ENCODE measurements at places on chromosomes 6 and 20. TPM values are rescaled to one million over a fixed set of nuclear protein-coding genes. Genes with fewer than 3 reads are reported as not detected.

GRCh38 chr6:166703149-166703710, 76.2 kb upstream of the RPS6KA2 start:
- no peak for DNase-seq

GRCh38 chr6:80872199-80872950, 765.9 kb downstream of the BCKDHB start:
- DNase-seq: no peak

- DNase-seq: no peak
These were observed 237.7 kb downstream of the ARHGAP18 start for GRCh38 chr6:129472239-129472638.

DNA sequence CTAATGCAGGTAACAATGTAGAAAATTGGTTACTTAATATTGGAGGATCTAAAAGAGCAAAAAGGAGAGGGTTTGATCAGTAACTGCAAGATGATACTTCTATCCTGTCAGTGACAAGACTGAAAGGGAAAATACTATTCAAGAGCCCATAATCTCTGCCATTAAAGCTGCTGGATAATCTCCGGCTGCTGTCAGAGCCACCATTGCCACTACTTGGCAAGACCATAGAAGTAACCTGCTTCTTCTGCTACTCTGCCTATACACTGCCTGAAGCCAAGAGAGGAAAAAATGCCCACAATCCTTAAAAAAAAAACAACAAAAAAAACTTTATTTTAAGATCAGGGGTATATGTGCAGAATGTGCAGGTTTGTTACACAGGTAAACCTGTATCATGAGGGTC, 386.5 kb upstream of the ID4 start:
- DNase-seq: no peak

GRCh38 chr6:78896227-78896626, 28.9 kb downstream of the IRAK1BP1 start:
- no peak for DNase-seq

Gene BPIFA3
- not detected for total RNA-seq

- DNase-seq: no peak
These were observed 57.8 kb downstream of the FOXA2 start for GRCh38 chr20:22526512-22527012.

Gene FAM83D
- total RNA-seq: 2.2 TPM

Gene NNAT
- total RNA-seq: not detected

DNA sequence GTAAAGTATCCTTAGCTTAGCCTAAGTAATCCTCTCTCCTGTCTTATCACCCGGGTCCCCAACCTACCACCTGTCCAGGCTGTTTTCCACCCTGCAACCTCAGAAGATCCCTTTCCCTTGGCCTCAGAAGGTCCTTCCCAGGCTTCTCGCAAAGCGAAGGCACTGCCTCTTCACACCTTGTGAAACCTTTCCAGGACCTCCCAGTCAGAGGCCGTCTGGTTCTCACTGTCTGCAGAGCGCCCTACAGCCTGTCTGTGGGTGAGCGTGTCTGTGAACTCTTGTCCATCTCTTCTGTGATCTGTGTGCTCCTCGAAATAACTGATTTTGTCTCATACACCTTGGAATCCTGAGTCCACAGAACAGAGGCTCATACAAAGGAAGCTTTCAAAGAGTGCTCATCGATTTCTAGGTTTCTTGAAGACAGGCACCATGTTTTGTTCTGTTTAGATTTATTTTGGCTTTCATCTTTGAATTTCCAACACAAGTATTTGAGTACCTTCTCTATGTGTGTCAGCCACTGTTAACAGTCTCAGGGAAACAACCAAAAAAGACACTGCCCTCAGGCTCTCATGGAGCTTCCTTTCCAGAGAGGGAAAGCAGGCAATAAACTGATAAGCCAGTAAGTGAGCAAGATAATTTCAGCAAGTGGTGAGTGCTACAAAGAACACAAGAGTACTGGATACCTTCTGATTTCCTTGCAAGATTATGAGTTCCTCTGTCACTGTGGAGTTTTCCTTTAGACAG, 6.3 kb downstream of the PDE10A start:
- DNase-seq: no peak

Gene C20orf96
- 2.2 TPM for total RNA-seq

DNA sequence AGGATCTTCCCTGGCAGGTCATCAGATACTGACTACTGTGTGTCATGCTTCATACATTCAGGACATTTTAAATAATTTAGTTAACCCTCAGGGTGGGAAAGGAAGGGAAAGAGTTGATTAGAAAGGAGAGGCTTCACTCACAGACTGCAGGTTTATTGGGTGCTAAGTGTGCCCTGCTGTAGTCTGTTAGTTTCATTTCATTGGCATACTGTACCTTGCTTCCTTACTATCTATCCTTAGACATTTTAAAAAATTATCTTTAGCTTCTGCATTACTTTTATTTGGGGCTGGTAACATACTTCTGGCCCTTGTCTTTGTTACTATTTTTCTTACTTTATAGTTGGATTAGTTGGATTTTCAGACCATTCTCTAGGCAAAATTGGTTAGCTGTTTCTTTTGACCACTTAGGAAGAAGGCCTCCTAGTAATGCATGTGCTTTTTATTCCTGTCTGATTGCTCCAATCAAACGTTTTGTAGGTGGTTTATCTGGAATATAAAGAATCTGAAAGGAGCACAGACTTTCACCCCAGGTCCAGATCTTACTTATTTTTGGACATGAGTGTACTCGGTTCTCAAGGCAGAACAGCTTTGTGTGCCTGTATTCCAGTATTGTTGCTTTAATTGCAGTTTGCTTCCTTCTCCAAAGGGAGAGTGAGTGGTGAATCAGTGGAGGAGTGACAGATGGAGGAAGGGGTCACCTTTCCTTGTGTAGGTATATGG, 82.7 kb upstream of the PRDM1 start:
- no peak for DNase-seq

Gene PSORS1C1
- 2.2 TPM for total RNA-seq

DNA sequence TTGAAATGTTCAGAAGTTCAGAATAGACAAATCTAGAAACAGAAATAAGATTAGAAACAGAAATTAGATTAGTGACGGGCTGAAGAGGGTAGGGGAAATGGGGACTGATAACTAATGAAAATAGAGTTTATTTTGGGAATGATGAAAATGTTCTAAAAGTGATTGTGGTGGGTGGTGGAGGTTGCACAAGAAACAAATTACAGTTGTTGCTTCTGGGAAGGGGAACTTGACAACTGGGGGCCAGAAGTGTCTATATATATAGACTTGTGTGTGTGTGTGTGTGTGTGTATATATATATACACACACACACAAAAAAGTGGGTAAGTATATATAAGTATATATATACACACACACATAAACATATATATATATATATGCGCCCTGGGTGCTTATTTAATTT, 86.5 kb upstream of the RREB1 start:
- no peak for DNase-seq

- peak; percentile 77 for DNase-seq
These were observed 181.9 kb downstream of the NFATC2 start for GRCh38 chr20:51360451-51361201.

Gene EYA4
- total RNA-seq: 35.5 TPM

- DNase-seq: no peak
These were observed 433.2 kb upstream of the BTBD3 start for GRCh38 chr20:11484479-11484878.

DNA sequence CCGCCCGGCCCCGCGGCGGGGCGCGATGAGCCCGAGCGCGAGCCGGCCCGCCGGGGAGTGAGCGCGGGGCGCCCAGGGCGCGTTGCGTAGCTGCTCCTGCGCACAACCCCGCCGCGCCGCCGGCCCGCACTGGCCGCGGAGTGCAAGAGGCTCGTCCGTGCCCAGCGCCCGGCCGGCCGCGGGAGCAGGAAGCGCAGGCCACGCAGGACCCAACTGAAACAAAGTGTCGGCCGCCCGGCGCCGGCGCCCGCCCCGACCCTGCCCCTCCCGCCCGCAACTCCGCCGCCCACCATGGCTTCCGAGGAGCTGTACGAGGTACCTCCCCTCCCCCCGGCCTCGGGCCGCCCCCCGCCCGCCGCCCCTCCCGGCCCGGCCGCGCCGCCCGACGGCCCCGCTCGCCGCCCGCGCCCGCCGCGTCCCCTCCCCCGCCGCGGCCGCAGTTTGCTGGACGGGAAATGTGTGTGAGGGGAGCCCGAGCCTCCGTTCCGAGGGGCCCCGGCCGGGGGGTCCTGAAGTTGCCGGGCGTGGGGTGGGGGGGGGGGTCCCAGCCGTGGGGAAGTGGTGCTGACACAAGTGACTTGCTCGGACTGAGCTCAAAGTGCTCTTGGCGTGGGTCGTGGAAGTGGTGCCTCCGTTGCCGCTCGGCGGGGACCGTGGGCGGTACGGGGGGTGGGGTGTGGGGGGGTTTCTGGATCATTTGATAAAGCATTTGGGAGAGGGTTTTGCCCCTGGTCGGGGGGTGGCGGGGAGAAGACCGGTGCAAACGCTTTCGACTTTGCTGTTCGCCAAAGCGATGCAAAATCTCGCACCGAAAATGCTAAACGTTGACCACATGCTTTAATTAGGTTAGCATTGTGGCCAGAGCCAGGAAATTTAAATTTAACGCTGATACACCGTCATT, 539 bp downstream of the CDYL start:
- peak; percentile 88 for DNase-seq

- DNase-seq: peak; percentile 86
These were observed 1.5 kb upstream of the CITED2 start for GRCh38 chr6:139376017-139376330.

DNA sequence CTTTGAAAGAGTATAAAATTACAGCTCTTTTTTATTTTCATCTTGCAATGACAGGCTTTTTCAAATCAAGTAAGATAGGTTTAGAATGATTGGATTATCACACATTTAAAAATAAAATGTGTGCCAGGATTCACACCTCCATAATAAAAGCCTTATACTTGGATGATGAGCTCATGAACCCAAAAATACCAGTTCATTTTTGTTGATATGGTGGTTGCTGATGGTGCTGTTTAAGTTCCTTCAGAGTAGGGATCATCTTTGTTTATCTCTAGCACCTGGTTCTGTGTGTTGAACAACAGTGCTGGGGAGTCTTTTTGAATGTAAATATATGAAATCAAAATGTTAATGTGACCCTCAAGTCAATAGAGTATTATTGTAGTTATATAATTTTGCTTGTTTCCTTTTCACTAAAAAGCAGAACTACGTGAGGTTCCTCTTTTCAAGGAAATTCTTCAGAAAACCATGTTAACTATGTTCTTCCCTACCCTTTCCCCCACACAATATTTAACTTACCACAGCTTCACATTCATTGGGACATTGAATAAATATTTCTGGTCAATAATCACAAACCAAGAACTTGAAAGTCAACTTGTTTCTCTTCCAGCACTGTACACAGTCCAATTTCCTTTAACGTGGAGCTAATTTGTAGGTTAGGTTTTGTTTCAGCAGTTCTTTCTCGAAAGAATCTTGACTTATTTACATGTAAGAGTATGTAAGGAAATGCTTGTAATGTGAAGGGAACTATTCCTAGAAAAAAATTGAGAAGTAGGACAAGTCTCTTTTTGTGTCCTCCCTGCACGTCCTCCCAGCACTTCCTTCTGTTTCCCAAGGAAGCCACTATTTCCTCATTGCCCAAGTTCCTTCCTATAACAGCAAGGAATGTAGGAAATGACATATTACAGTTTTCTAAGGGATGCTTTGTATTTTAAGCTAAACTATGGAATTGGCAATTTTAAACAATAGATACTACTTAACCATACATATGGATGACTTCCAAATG, 945.9 kb upstream of the CITED2 start:
- DNase-seq: no peak

DNA sequence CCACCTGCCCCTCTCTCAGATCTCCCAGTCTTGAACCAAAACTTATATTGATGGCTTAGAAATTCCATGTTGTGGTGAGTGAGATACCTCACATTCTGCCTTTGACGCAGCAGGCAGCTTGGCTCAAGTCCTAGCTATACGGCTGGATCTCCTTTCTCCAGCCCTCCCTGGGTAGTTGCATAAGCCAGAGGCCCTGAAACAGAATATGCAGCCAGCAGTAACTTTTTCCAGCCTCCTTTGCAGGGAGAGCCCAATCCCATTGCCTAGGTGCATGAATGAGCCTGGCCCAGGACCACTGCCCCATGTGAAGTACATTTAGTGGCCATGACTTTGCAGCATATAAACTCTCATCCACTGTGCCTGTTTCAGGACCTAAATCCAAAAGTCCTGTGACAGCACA, 202.2 kb upstream of the CDYL start:
- DNase-seq: no peak

- DNase-seq: no peak
These were observed 18.7 kb downstream of the PABPC1L start for GRCh38 chr20:44928595-44928994.

GRCh38 chr6:124928851-124929250, 33.4 kb upstream of the RNF217 start:
- DNase-seq: no peak

GRCh38 chr6:148404456-148405054, 61.9 kb downstream of the SASH1 start:
- DNase-seq: no peak

GRCh38 chr6:1379788-1380147, 9.6 kb upstream of the FOXF2 start:
- DNase-seq: peak; percentile 86

DNA sequence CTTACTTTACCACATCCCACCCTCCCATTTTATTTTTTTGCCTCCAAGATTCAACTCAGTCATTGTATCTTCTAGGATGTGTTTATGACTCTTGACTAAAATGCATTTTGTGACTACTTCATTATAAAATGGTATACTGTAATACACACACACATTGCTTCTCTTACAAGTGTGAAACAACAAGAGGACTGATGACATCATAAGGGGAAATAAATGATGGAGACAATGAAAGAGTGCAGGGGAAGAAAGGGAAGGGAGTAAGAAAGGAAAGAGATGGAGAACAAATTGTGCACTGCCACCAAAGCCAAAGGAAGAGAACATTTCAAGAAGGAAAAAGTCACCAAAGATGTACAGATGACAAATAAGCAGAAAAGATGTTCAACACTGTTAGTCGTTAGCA, 102.6 kb downstream of the CD164 start:
- DNase-seq: no peak

DNA sequence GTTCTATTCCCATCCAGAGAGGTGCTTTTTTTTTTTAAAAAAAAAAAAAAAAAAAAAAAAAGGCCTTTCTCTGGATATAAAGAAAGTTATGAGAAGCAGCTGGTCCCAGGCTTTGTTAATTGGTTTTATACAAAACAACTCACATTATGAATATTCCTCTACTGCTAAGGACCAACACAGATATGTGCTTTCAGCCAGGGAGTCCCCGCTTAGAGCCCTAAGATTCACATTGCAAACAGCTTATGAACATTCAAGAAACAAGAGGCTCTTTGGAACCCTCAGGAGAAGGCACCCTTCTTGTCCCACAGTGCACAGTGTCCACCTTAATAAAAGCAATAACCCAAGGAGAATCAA, 53.5 kb upstream of the GPR31 start:
- DNase-seq: no peak

Gene BNIP5
- total RNA-seq: not detected

Gene FNDC11
- total RNA-seq: under 0.01 TPM

GRCh38 chr6:104653781-104654180, 205.9 kb downstream of the HACE1 start:
- no peak for DNase-seq

GRCh38 chr6:42511803-42512422, 51.9 kb upstream of the UBR2 start:
- peak; percentile 59 for DNase-seq

Gene DNMT3B
- total RNA-seq: 2.5 TPM
